ENCODE measurements at places on chromosomes 16 and 17.

GRCh38 chr17:42917236-42917603, 16.6 kb downstream of the G6PC1 start:
- DNase-seq: no peak

DNA sequence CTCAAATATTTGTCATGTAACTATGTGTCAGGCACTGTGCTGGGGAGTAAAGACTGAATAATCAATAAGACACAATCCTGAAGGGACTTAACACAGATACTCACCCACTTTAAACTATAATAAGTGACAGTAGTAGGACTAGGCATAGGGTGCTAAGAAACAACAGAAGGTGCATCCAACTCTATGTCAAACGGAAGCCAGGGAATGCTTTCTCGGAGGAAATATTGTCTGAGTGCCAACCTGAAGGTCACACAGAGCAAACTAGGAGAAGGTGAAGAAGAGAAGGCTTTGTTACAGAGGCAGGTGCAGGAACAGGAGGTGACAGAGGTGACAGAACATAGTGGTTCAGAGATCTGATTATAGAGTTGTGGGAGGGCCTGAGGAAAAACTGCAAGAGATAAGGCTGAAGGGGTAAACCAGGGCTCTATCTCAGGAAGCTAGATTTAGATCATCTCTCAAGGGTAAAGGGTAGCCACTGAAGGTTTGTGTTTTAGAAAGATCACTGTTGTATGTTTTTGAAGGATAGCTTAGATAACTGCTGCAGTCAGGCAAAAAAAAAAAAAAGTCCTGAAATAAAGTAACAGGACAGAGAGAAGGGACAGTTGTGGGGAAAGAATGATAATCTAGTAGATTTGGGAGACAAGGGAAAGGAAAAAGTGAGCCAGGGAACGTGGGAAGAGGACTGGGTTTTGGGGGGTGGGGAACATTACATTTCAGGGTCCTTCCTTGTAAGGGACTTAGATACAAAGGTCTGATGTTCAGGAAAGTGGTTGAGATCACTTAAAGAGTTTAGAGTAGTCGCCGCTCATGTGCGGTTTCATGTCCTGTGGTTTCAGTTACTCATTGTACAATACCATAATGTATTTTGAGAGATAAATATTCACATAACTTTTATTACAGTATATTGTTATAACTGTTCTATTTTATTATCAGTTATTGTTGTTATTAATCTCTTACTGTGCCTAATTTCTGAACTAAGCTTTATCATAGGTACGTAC, 85.6 kb upstream of the NETO2 start:
- DNase-seq: no peak

GRCh38 chr16:71412270-71413160, 29.3 kb downstream of the TLE7 start:
- DNase-seq: peak; percentile 5

GRCh38 chr17:1122533-1123392, 57.0 kb downstream of the ABR start:
- peak; percentile 63 for DNase-seq
